Activated T-cell treated with anti-CD3 and anti-CD28 coated beads, Interleukin-2, amount 50 U/mL, for 72 hours (primary cell): ENCODE measurements at places on chromosomes 6 and 20.

DNA sequence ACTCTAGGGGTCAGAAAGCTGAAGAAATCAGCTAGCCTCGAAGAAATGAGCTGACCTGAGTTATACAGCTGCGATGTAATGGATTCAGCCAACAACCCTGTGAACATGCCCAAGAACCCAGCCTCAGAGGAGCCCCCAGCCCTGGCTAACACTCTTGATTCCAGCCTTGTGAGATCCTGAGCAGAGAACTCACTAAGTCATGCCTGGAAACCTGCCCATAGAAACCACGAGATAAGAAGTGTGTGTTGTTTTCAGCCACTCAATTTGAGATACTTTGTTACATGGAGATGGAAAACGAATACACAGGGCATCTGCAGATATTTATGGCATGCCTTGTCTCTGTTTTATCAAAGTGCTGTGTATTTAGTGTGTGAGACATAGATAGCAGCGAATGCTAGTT, 265.2 kb downstream of the QKI start:
- DNase-seq, result no peak

DNA sequence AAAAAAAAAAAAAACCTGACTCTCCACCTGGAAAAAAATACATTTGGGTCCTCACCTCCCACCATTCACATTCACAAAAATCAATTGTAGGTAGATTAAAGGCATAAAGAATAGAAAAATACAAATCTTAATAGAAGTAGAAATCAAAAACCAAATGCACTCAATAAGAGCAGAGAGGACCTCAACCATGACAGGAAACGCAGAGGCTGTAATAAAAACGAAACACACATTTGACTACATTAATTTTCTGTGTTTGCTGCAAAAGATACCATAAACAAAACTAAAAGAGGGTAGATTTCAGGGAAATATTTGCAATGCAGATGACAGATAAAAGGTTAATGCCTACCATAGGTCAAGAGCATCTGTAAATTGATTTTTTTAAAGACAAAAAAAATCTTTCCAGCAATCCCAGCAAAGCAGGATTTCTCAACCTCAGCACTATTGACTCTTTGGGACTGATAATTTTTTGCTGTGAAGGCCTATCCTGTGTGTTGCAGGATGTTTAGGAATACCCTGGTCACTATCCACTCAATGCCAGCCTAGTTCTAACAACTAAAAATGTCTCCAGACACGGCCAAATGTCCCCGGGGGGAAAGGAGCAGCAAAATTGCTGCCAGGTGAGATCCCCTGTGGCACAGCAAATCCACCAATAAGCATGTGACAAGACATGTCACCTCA, 9.1 kb downstream of the ETV7 start:
- no peak for DNase-seq

DNA sequence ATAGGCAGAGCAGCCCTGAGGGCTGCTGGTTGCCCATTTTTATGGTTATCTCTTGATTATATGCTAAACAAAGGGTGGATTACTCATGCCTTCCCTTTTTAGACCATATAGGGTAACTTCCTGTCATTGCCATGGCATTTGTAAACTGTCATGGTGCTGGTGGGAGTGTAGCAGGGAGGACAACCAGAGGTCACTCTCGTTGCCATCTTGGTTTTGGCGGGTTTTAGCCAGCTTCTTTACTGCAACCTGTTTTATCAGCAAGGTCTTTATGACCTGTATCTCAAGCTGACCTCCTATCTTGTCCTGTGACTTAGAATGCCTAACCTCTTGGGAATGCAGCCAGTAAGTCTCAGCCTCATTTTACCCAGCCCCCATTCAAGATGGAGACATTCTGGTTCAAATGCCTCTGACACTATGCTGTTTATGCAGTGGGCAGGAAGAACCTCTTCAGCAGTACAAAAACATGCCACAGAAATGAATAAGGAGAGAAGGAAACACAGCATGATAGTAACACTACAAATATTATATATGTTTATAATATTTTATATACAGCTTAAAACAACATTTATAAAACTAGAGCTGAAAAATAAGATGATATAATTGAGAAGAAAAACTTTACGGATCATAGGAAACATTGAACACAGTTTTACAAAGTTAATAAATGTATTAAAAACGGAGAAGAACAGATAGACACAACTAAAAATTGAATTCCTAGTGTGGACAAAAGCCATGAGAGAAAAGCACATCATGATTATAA, 58.9 kb upstream of the SAMD5 start:
- DNase-seq, result no peak

DNA sequence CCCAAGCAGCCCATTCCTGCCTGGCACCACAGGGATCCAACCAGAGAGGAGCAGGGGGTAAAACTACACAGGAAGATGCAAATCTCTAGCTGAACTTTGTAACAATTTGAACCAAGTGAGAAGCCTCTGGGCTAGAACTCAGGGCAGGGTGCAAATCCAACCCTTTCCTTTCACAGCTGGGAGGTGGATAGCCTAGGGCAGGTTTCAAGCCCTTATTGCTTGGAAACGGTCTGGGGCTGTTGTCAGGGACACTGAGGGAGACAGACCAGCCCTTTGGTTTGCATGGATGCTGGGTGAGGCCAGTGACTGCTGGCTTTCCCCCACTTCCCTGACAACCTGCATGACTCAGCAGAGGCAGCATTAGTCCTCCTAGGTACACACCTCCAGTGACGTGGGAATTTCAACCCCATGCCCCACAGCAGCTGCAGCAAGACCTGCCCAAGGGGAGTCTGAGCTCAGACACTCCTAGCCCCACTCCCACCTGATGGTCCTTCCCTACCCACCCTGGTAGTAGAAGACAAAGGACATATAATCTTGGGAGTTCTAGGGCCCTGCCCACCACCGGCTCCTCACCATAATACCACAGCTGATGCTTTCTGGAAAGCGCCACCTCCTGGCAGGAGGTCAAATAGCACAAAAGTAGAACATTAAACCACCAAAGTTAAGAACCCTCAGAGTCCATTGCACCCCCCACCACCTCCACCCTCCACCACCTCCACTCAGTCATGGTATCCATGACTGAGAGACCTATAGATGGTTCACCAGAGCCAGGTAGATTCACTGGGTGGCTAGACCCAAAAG, 797.7 kb upstream of the MAN1A1 start:
- no peak for DNase-seq

GRCh38 chr20:21225215-21225947, 77.8 kb upstream of the XRN2 start:
- DNase-seq, result no peak

GRCh38 chr6:66605011-66605410, 898.0 kb upstream of the EYS start:
- no peak for DNase-seq

DNA sequence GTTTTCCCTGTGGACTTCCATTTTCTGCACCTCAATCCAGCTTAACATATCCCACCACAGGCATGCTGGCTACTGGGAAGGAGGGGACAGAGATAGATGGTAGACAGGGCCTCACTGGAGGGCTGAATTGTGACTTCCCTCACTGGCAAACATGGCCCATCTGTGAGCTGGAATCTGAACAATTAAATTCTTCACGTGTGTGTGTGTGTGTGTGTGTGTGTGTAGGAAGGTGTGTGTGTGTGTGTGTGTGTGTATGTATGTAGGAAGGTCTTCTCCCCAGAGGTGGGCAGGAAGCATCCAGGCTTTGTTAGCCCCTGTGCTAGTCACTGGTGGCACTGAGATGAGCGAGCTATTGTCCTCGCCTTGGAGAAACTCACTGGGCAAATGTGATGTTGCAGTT, 5.4 kb upstream of the TOX2 start:
- no peak for DNase-seq

DNA sequence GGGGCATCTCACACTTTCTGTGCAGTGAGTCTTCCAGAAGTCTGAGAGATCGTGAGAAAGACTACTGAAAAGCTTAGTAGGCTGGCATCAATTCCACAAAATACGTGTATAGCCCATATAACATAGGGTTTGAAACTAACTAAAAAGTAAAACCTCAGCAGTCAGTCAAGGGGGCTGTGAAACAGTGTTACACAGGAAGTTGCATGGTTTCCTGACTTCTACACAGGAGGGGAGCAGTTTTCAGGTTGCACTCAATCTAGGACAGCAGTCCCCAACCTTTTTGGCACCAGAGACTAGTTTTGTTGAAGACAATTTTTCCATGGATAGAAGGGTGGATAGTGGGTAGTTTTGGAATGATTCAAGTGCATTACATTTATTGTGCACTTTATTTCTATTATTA, 4.7 kb upstream of the LY86 start:
- DNase-seq, result peak; percentile 30

DNA sequence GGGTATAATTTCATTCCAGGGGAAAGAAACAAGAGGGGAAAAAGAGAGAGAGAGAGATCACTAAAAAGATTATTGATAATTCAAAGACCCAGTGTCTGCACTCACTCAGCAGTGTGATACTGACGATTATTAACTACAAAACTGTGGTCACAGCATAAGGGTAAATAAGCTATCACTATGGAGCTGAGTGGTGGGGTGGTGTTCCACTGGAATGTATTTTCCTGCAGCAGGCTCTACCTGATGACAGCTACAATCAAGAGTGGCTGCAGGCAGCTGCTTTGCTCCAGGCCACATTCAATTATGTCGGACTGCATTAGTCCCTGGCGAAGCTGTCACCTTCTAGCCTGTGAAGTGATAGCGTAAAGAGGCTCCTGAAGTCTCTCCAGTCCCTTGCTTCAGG, 122.2 kb upstream of the TFAP2D start:
- DNase-seq, result no peak

DNA sequence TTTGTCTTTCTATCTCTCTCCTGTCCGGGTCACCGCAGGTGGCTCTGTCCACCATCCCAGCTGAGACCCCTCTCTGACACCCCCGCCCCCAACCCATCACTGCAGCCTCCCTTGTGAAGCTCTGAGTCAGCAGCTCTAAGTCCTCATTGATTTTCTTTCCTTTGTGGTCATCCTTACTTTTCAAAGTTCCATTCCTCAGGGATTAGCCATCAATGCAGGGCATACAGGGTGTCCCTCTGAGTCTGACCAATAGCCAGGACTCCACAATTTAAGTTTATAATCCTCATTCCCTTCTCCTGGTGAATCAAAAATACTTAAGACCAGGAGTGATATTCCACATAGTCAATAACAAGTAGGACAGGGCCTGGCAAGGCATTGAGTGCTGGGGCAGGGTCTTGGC, 333.3 kb upstream of the CNR1 start:
- DNase-seq, result no peak

- no peak for DNase-seq
Measured at GRCh38 chr6:79403086-79403485, 134.1 kb downstream of the LCA5 start.

DNA sequence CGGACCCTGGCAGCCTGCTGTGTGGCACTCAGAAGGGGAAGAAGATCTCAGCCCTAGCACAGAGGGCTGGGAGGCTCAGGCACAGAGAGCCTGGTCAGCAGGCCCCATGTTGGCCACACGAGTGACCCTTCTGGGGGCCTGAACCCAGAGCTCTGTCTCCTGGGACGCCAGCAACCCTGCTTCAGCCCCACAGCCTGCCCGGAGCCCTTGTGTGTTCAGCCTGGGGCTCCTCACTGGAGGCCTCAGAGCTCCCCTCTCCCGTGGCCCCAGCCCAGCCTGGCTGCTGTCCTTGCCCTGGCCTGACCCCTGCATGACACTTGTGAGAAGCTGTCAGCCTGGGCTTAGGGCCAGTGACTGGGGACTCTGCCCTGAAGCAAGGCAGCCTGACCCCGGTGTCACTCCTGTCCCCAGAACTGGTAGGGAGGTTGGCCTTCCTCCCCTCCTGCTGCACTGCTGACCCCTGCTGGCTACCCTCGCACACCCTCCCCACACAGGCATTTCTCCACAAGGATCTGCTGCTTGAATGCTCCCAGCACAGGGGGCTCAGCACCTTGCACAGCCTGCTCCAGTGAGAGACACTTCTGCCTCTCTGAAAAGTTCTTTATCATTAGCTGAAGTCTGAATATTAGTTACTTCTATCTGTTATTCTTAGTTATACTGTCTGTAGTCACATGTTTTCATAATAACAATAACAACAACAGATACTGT, 15.4 kb upstream of the IP6K3 start:
- DNase-seq, result peak; percentile 47

DNA sequence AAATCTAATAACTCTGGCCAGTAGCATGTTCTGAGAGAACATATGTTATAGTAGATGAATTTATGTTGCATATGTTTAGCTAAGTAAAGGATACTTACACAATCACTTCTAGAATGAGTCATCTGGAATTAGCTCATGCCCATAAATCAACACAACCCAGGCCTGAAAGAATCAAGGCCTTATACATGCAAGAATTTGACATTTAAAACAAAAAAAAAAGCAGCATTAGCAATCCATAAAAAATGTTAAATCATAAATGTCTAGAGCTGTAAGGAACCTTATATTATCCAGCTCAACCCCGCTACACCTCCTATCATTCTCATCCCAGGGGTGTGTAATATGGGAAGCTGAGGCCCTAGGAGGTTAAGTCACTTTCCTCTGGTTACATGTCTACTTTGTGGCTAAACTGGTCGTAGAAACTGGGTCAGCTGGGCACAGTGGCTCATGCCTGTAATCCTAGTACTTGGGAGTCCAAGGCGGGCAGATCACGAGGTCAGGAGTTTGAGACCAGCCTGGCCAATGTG, 105.2 kb upstream of the CARMIL1 start:
- DNase-seq, result no peak

GRCh38 chr6:11779329-11780096, 910 bp upstream of the ADTRP start:
- no peak for DNase-seq

DNA sequence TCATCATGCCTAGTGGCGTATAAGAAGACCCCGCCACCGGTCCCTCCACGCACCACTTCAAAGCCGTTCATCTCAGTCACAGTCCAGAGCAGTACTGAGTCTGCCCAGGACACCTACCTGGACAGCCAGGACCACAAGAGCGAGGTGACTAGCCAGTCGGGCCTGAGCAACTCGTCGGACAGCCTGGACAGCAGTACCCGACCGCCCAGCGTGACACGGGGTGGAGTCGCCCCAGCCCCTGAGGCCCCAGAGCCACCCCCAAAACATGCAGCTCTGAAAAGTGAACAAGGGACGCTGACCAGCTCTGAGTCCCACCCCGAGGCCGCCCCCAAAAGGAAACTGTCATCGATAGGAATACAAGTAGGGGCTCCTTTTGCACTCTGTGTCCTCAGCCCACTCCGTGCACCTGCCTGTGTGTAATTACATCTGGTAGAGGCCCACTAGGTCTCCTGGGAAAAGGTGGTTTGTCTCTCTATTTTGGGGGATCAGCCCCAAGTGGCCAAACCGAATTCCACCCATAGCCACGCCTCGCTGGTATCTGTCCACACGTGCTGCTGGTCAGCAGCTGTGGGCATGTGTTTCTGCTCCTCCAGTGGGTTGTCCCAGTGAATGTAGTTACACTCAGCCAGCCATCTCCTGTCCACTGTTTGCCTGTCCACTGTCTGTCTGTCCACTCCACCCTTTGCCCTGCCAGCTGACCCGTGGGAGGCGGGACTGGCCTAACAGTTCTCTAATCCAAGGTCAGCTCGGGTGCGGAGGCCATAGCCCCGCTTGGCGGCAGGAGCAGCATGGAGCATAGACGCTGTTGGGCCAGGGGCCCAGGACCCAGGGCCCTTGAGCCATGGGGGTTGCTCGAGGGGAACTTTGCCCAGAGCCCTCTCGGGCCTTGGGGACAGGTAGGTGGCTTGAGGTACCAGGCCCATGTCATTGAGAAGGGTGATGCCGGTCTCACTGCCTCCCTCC, 44.3 kb upstream of the MYL9 start:
- no peak for DNase-seq

GRCh38 chr6:123027408-123027807, 31.4 kb downstream of the CLVS2 start:
- no peak for DNase-seq

- no peak for DNase-seq
Measured at GRCh38 chr6:158560836-158561320, 987 bp downstream of the TMEM181 start.

GRCh38 chr20:48395816-48396546, 431.8 kb downstream of the PREX1 start:
- DNase-seq, result no peak

- peak; percentile 37 for DNase-seq
Measured at GRCh38 chr6:41344876-41345275, 9.5 kb downstream of the NCR2 start.
